ENCODE measurements at places on chromosomes 7 and 10.

DNA sequence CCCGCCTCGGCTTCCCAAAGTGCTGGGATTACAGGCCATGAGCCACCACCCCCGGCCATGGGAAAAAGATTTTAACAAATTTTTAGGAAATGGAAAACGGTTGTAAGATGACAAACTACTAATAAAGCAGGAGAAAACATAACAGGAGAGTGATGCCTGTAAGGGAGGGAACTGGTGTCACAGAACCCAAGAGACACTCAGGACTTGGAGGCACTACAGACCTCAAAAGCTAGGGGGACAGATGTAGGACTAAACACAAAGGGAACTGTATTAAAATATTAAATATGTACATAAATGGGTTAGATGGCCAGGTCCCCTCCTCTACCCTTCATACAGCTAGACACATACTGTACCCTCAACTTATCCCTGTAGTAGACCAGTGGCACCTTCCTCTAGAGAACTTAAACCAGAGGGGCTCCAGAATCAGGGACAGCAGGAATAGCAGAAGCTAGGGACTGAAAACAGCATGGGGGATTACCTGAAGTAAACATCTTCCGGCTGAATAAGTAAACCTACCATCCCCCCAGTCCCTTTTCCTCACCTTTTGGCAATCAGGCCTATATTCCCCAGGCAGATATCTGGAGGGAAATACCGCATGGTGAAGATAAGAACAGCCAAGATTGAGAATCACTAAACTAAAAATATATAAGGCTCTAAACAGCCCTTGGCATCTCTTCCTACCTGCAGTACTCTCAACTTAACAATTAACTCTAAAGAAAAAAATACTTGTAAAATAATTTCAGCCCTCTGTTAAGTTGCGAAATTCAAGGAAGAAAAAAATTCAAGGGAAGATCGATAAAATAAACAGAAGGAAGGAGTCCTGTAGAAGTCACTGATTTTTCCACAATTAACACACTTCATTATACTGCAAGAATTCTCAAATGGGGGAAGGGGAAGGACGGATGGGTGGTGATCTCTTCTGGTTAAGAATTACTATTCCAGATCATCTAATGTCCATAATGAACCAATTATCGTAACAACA lies 15.5 kb downstream of the TM9SF3 start:
- no peak for DNase-seq

GRCh38 chr7:131238347-131238931 lies 89.2 kb upstream of the MKLN1 start:
- DNase-seq: no peak

DNA sequence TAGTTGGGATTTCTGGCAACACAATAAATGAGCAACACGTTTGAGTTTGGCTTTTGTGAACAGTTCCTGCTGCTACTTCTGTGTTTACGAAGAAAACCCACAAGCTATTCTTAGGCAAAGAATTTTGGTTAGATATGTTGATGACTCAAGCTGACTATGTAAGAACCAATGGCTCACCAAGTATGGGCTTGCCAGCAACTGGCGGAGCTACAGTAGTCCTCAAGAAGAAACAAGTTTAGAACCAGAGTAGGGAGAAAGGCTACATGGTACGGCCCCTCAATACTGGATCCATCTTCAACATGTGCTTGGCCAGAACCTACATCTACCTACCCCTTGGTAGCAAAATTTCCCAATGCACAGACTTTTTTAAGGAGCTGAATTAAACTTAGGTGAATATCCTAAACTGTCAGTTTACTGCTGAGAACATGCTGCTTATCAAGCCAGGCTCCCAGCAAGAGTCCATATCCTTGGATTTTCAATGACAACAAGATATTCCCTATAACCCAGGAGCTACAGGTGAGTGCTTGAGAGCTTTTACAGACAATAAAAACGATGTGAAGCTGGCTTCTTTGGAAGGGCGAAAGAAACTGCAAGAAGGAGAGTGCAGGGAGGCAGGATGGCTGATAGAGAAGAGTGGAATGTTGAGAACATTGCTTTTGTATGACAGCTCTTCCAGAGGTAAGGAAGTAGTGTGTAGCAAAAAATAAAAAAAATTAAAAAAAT lies 74.3 kb upstream of the ASAH2 start:
- no peak for DNase-seq

GRCh38 chr7:131568970-131569369 lies 12.5 kb upstream of the PODXL start:
- DNase-seq: no peak

GRCh38 chr7:50512384-50512783 lies 52.8 kb downstream of the DDC start:
- DNase-seq: no peak

- no peak for DNase-seq
Observed at GRCh38 chr10:97505152-97505551, 6.4 kb downstream of the UBTD1 start.

GRCh38 chr10:60003651-60004523 lies 97.5 kb upstream of the CCDC6 start:
- DNase-seq: no peak

- DNase-seq: no peak
Observed at GRCh38 chr10:79090134-79090803, 21.5 kb downstream of the ZMIZ1 start.

DNA sequence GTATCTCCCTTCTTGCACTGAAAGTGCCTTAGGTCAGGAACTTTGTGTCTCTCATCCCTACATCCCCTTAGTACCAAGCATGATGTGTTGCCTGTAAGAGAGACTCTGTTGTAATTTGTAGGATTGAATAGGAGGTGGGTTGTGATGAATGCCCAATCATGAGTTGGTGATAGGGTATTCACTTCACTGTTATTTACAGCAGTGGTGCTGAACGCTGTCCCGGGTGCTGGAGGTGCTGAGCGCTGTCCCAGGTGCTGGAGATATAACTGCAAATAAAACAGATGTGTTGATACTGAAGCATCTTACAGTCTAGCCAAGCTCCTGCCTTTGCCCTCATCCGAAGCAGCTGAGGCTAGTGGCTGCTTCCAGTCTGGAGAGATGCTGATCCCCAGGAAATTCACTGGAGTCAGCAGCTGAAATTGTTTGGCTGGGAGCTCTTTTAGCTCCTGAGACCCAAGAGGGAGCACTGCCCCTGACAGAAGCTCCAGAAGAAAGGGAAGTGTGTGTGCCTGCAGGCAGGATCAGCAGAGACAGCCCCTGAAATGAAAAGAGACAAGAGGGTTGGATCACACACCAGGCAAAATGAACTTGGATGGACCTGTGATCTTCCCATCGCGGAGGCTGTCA lies 183.4 kb downstream of the SORCS3 start:
- no peak for DNase-seq

DNA sequence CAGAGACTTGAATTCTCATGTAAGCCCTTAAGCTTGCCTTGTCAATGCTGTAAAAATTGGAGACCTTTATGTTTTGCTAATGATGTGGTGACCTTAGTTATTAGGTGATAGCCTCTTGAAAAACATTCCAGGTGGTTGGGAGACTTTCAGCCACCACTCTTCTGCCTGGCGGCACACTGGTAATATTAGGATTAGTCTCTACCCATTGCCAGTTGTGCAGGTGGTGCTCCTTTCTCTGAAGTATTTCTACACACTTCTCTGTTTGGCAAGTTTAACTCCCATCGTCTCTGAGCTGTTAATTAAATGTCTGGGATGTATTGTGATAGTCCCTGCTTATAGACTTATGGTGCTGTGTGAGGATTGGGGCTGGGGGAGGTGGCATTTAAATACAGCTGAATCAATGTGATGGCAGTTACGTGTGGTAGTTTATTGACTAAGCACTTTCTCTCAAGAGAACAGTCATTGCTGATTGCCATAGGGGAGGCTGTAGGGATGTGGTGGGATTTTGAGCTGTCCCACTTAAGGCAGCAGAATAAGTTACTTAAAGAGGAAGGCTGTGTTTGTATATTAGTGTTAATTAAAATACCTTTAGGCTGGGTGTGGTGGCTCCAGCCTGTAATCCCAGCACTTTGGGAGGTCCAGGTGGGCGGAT lies 61.7 kb downstream of the DAGLB start:
- no peak for DNase-seq

GRCh38 chr7:80905334-80905733 lies 13.5 kb downstream of the SEMA3C start:
- DNase-seq: no peak

GRCh38 chr7:100353685-100354330 lies 4.1 kb upstream of the PILRB start:
- no peak for DNase-seq

DNA sequence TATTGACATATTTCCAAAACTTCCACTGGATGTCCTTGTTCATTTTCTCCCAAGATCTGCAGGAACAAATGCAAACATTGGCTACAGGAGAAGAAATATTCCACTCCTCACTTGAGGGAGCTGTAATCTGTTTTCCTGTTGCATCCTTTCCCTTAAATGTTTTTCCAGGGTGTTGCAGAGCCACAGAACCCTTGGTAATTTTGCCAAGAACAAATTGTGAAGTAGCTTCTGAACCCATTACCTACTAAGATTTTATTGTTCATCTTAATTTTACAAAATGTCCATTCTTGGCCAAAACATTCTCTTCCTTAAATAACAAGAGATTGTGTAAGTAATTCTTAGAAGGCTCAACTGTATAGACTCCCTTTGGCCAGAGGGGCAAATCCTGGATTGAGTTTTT lies 177.0 kb downstream of the GNAT3 start:
- DNase-seq: no peak

GRCh38 chr7:95766657-95767056 lies 5.7 kb upstream of the DYNC1I1 start:
- DNase-seq: no peak

DNA sequence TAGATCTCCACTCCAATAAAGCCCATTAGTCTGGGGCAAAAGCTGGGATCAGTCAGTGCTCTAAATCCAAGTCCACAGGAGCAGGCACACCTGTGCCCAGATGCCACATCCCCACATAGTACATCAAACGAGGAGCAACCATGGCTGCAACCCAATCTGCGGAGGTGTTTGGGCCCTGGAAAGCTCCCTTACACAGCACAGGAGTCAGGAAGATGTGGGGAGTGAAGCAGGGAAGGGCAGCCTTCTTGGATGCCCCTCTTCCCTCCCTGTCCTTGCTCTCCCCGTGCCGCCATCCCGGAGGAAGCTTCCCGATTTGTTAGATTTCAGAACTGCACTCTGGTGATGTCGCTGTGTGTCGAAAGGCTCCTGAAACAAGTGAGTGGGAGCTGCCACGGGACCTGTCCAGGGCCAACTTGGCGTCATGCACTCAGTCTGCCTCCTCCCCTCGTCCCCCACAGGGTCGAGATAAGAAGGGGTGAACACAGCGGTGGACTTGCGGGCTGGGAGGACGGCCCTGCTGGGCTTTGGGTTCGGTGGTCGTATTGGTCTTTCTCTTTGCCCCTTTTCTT lies 230.6 kb upstream of the GRB10 start:
- DNase-seq: peak; percentile 74

DNA sequence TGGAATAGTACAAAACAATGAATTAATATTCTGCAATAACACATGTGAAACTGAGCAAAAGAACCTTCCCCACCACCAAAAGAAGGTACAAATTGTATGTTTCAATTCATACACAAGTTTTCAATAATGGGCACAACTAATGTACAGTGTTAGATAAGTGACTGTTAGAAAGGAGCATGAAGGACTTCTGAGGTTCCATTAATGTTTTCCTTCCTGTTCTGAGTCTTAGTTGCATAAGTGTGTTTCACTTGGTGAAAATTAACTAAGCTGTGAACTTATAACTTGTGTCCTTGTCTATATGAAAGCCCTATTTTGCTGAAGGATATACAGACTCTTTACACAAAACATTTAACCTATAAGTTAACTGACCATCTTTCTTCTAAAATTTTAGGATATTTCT lies 8.2 kb downstream of the GSAP start:
- no peak for DNase-seq

GRCh38 chr7:33517191-33517590 lies 387.8 kb downstream of the BBS9 start:
- DNase-seq: no peak

- DNase-seq: no peak
Observed at GRCh38 chr10:109929501-109930219, 6.3 kb upstream of the XPNPEP1 start.

DNA sequence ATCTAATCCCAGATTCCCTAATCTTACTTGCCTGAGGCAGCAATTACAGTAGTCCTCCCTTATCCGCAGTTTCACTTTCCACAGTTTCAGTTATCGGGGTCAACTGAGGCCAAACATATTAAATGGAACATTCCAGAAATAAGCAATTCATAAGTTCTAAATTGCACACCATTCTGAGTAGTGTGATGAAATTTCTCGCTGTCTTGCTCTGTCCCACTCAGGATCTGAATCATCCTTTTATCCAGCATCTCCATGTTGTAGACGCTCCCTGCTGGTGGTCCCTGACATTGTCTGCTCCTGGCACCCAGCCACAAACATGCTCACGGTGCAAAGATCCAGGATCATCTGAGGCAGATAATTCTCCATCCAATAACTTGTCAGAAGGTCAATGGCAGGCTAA lies 128.7 kb upstream of the CXCL12 start:
- no peak for DNase-seq

DNA sequence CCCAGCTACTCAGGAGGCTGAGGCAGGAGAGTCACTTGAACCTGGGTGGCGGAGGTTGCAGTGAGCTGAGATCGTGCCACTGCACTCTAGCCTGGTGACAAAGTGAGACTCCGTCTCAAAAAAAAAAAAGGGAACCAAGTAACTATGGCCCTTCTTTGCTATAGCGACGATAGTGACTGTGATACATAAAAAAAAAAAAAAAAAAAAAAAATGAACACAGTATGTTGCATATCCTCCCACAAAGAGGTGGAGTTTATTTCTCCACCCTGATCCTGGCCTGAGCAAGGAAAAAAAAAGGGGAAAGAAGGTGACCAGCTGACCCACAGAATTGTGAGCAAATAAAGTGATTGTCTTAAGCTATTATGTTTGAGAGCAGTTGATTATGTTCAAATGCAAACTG lies 42.3 kb upstream of the STEAP1B start:
- no peak for DNase-seq

- DNase-seq: no peak
Observed at GRCh38 chr10:122051609-122052385, 62.8 kb downstream of the TACC2 start.

DNA sequence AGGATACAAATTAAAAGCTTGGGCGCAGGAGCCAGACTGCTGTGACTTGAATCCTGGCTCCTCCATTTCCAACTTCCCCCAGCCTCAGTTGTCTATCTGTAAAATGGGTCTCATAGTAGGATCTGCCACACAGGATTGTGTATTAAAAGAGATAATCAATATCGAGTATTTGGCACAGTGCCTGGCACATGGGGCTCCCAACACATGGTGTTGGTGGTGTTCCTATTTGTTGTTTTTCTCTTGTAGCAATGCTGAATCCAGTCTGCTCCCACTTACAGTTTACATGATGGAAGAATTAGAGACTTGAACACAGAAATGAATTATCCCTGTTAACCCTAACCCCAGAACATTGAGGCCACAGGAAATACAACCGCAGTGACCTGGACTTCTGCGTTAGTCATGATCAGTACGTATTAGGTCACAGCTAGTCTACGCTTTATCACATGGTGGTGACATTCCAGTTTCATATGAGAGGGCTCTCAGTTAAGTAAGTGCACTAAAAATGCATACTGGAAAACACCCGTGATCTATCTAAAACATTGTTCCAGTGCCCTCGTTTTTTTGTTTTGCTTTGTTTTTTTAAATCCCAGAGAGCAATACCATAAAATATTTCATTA lies 169.5 kb upstream of the KLF14 start:
- DNase-seq: no peak

- DNase-seq: no peak
Observed at GRCh38 chr7:2062648-2063047, 170.1 kb downstream of the MAD1L1 start.

- DNase-seq: peak; percentile 86
Observed at GRCh38 chr7:901388-902154, 25.2 kb downstream of the GET4 start.
